ENCODE measurements at places on chromosomes 7 and 10.

- DNase-seq: no peak
Observed at GRCh38 chr7:158075633-158076001, 512.0 kb downstream of the PTPRN2 start.

DNA sequence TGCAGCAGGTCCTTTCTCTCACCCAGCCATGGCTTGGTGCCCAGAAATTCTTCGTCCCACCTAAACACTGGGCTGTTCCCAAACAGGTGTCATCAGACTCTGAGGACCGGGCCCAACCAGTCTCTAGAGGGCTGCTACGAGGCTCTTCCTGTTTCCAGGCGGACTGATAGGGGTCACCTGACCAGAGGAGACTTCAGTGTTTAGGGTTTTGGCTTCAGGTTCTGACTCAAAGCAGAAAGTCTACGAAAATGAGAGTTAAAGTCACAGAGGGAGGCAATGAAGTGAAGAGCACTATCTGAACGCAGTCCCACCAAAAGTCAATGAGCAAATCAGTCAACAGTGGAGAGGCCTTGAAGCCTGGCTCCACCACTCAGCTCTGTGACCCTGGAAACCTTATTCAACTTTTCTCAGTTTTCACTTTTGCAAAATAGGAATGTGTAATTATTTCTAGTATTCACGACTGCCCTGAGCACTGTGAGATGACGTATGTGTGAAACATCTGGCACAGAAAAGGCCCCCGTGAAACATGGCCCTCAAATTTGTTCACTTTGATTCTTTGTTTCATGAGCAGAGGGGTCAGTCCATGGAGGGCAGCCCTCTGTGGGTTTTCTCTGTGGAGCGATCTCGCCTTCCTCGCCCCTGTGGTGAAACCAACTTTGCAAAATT is 189.9 kb upstream of the PDE1C start:
- no peak for DNase-seq

- no peak for DNase-seq
Observed at GRCh38 chr7:152403726-152404125, 32.1 kb downstream of the KMT2C start.

GRCh38 chr10:64040781-64041180 is 519.6 kb downstream of the REEP3 start:
- no peak for DNase-seq

DNA sequence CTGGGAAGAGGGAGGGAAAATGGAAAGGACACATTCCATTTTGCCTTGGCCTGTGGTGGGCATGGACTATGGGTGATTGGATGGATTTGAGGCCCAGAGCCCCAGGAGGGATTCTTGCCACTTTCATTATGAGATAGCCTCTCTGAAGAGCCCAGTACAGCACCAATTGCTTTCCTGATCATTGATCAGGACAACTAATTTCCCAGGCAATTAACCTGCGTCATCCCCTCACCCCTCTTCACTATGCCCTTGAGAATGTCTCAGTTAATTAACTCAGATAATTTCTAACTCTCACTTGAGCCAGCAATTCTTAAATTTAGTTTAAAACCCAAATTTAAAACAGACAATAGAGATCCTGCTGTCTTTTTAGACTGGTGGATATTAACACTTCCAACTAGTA is 13.5 kb upstream of the PLEKHA1 start:
- DNase-seq: no peak

DNA sequence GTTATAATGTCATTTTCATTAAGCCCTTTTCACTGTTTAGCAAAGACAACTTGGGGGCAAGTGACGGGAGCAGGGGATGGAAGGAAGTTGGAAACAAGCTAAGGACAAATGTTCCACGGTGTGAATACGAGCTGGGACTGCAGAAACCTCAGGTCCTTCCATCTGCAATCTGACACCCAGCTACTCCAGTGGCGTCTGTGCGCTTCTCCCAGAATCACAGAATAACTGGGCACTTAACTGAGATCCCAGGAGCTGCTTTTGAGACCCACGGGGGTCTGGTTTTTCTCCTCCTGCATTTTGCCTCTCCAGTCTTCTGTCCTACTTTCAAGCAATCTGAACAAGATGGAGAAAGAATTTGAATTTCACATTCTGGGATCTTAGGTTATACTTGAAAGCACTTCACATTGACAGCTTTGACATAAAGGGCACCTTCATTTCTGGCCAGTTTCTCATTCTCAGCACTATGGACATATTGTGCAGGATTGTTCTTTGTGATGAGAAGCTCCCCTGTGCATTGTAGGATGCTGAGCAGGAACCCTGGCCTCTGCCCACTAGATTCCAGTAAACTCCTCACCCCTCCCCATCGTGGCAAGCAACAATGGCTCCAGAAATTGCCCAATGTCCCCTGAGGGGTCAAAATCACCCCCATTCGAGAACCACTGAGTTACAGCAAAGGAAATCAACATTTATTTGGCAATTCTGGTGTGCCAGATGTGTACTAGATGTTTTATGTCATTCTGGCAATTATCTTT is 194.1 kb downstream of the CACNB2 start:
- no peak for DNase-seq

GRCh38 chr7:117014673-117015133 is 61.4 kb downstream of the ST7 start:
- DNase-seq: peak; percentile 14

- peak; percentile 2 for DNase-seq
Observed at GRCh38 chr10:48684792-48685623, at the start of gene WDFY4. WDFY4 (plus strand) TSS chr10:48684873; CDS start chr10:48709733, 24,860 bp downstream.

GRCh38 chr10:119320981-119321380 is 113.6 kb downstream of the GRK5 start:
- no peak for DNase-seq

GRCh38 chr7:18338910-18339523 is 156.5 kb upstream of the HDAC9 start:
- DNase-seq: no peak

DNA sequence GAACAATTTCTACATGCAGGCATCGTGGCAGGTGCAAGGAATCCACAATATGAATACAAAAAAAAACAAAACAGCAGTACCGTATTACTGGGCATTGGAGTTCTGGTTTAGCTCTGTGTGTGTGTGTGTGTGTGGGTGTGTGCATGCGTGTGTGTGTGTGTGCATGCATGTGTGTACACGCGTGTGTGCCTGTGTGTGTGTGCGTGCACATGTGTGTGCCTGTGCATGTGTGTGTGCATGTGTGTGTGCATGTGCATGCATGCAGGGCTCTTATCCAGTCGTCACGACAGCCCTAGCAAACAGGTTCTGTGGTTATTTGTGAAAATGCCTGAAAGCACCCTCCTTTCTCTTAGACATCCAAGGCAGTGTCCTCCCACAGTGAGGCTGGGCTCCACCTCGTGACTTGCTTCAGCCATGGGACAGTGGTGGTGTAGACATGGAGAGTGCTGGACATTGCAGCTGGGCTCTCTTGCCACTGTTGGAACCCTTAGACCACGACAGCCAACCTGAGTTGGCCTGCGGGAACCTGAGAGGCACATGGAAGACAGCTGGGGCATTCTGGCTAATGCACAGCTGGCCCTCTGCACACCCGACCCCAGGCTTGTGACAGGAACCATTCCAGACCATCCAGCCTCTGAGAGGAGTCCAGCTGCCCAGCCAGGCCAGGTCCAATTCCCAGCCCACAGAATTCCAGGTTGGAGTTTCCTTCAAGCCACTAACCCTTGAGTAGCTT is 173.4 kb upstream of the SHH start:
- DNase-seq: no peak

DNA sequence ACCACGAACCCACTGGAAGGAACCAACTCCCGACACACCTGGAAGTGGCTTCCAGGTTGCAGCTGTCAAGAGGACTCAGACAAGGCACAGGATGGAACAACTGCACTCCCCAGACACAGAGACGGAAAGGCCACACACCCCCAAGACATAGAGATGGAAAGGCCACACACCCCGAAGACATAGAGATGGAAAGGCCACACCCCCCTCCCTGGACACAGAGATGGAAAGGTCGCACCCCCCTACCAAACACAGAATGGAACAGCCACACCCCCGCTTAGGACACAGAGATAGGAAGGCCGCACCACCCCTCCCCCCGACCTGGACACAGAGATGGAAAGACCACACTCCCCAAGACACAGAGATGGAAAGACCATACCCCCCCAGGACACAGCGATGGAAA is 7.6 kb downstream of the ZNF511 start:
- DNase-seq: no peak

GRCh38 chr7:108225531-108226181 is 95.5 kb upstream of the LAMB4 start:
- no peak for DNase-seq

DNA sequence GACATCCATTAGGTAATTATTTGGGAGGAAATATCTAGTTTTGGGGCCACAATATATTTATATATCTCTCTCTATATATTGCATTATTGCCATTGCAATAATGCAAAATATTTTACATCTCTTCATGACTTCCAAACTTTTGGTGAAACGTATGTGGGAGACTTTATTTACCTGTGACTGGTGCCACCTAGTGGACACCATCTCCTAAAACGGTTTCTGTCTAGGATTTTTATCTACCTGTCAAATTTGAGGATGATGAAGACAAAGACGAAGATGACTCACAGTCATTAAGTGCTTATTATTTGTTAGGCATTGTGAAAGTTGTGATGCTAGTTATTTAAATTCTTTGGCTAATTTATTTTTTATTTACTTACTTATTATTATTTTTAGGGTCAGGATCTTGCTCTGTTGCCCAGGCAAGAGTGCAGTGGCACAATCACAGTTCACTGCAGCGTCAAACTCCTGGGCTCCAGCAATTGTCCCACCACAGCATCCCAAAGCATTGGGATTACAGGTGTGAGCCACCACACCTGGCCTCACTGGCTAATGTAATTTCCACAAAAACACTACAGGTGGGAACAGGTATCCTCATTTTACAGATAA is 18.7 kb upstream of the CBLL1 start:
- DNase-seq: peak; percentile 65

GRCh38 chr10:62460393-62460792 is 86.2 kb downstream of the ZNF365 start:
- DNase-seq: no peak

- no peak for DNase-seq
Observed at GRCh38 chr10:77872151-77872946, 54.2 kb downstream of the DLG5 start.

- no peak for DNase-seq
Observed at GRCh38 chr7:42237811-42238541, 967 bp upstream of the GLI3 start.

DNA sequence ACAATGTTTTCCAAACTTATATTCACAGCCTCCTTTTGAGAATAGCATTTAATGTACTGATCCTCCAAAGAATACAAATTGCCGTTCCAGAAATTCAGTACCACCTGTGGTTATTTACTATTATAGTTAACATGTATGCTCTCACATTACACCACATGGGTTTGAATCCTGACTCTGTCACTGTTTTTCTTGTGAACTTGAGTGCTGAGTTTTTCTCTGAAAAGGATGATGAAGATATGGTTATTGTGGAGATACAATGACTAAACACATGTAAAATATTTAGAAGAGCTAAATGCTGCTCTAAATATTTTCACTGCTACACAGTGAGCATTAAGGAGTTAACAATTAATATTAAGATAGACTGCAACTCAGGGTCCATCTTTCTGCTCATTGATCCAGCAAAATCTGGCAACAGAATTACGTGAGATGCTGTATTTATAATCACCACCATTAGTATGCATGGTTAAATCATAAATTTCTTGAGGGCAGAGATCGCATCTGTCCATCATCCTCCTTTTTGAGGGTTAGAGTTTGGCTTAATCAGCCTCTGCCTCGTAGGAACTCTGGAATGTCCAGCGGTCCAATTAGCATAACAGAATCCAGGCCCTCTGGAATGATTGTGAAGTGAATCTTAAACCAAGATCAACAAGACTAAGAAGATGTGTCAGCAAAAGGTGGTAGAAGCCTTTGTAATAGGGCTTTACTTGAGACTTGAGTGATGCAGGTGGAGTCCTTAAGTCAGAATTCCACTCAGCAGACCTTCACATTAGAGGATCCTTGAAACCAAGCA is 152.8 kb downstream of the MACC1 start:
- no peak for DNase-seq

DNA sequence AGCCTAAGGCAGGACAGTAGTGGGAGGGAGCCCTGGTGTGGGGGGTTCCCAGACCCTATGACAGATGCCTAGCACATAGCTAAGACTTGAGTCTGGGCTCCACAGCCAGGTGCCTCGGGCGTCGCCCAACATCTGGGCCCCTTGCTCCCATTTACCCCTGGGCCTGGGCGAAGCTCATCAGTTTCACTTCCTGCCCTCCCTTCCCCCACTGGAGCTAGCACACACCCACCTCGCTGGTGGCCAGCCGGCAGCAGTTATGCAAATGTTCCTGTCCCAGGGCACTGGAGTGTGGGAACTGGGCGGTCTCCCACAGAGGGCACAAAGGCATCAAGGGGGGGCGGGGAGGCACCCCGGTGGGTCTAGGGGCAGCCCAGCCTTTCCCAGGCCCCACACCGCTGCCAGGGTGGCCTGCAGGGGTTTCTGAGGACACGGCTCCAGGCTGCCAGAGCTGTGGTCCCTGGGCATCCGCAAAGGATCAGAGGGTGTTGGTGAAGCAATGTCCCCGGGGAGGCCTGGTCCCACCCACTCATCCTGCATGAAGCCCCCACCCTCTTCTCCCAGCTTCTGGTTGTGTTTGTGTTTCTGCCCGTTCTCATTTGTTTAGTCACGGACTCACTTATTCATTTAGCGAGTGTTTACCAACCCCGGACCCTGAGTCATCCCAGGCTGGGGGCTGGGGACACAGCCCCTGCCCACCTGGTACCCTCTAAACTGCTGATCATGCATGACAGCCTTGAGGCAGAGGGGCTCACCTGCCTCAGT is 20.4 kb downstream of the SH2B2 start:
- DNase-seq: peak; percentile 49

GRCh38 chr7:138382862-138383565 is 77.0 kb upstream of the TRIM24 start:
- no peak for DNase-seq

- DNase-seq: no peak
Observed at GRCh38 chr7:76357475-76358010, 1.2 kb downstream of the YWHAG start.

DNA sequence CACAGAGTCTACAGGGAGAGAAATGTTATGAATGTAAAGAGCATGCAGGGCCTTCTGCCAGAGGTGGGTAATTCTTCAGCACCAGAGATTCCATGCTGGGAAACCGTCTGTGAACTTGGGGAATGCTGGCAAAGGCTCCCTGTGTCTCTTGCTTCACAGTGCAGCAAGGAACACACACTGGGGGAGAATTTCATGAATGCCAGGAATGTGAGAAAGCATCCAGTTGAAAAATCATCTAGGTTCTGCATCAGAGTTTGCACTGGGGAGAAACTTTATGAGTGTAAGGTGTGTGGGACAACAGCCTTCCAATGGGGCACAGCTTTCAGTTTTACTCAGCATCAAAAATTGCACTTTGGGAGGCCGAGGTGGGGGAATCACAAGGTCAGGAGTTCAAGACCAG is 224.3 kb upstream of the IGFBP3 start:
- no peak for DNase-seq

GRCh38 chr7:112204499-112205342 is 1.5 kb downstream of the DOCK4 start:
- peak; percentile 25 for DNase-seq

- DNase-seq: no peak
Observed at GRCh38 chr7:107016312-107016711, 28.2 kb upstream of the PRKAR2B start.

GRCh38 chr7:44395067-44395466 is 69.7 kb upstream of the CAMK2B start:
- DNase-seq: no peak
